SW 1271 (cell line): ENCODE measurements at places on chromosomes 1 and 21.

DNA sequence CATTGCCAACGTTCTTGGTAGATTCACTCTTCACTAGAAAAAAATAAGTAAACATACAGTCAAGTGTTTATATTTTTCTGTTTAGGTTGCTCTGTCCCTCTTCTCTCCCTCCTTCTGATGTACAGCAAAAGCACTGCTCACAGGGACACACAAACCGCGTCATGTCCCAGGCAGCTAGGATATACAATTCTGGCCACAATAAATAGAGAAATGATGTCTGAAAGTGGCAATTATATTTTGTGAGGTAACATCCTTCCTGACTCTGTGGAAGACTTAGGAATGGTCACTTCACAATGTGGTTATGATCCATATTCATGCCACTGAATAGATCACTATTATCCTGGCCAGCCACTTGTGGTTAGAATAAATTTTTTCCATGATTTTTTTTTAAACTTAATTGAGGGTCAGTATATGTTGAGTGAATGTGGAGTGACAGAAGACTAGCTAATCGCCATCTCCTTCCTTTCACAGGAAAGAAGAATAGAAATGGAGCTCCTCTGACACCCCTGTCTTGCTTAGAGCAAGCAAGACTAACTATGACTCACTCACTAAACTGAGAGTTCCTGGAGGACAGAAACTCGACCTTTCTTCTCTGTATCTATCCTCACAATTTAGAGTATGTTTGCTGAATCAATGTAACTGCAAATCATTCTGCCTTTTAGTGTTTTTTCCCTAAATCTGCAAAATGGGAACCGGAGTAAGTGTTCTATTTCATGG is 54.0 kb downstream of the ZNHIT6 start:
- no peak for DNase-seq

DNA sequence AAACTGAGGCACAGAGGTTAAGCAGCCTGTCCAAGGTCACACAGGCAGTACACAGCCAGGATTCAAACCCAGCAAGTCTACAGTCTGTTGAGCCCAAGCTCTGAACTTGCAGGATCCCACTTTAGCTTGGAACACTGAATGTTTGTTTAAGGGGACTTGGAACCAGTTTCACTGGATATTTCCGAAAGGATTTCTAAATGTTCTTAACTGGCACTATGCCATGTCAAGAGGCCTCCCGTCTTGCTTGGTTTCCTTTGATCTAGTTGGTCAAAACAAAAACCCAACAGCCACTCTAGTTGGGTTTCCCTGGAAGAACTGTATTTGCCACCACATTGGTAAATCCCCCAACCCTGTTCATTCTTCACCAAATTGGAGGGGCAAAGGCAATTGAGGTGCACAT is 317.6 kb upstream of the KAZN start:
- DNase-seq = no peak

DNA sequence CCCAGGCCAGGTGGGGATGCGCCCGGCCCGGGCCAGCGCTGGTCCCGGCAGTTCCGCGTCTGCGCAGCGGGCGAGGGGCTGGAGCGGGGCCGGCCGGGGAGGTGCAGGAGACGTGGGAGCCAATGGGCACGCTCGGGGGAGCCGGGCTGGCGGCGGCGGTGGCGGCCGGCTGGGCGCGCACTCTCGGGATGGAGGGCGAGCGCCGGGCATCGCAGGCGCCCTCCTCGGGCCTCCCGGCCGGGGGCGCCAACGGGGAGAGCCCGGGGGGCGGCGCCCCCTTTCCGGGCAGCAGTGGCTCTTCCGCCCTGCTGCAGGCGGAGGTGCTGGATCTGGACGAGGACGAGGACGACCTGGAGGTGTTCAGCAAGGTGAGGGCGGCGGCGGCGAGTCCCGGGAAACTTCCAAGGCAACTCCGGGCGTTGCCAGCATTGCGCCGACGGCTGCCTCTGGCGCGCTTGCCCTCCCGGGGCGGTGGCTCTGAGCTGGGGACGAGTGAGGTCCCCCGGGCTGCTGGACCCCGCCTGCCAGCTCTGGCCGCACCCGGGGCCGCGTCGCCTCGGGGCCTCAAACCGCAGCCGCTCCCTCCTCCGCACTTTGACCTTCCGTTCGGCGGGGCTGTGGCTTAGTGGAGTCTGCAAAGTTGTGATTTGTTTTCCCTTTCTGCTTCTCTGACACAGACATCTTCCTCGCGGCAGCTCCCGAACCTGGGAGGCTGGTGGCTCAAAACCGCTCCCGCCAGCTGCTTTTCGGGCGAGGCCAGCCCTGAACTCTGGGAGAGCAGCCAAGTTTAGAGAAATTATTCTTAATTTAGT is at the start of gene SNX7:
TSS of gene SNX7 (plus strand) at position 178 of the 812 bp plus-strand sequence. CDS start at position 189, 11 bp downstream.
- DNase-seq = no peak

DNA sequence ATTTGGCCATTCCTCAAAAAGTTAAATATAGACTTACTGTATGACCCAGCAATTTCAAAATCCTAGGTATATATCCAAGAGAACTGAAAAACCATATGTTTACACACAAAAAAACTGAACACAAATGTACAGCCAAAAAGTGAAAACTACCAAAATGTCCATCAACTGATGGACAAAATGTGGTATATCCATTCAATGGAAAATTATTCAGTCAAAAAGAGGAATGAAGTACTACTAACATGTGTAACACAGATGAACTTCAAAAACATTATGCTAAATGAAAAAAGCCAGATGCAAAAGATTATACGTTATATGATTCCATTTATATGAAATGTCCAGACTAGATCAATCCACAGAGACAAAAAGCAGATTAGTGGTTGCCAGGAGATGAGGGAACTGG is 8.0 kb downstream of the AIDA start:
- no peak for DNase-seq

- no peak for DNase-seq
Measured at GRCh38 chr1:12649971-12650421, 6.1 kb downstream of the AADACL4 start.

GRCh38 chr1:116553386-116554115 is 17.3 kb downstream of the CD58 start:
- no peak for DNase-seq

- no peak for DNase-seq
Measured at GRCh38 chr21:41562101-41563000, 54.4 kb upstream of the TMPRSS2 start.

GRCh38 chr21:44443891-44444285 is 11.4 kb upstream of the LRRC3 start:
- DNase-seq = no peak

DNA sequence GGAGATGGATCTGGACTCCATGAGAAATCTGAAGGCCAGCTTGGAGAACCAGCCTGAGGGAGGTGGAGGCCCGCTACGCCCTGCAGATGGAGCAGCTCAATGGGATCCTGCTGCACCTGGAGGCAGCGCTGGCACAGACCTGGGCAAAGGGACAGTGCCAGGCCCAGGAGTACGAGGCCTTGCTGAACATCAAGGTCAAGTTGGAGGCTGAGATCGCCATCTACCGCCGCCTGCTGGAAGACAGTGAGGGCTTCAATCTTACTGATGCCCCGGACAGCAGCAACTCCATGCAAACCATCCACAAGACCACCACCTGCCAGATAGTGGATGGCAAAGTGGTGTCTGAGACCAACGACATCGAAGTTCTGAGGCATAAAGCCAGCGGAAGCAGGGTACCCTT is 601.5 kb upstream of the ZP4 start:
- no peak for DNase-seq

DNA sequence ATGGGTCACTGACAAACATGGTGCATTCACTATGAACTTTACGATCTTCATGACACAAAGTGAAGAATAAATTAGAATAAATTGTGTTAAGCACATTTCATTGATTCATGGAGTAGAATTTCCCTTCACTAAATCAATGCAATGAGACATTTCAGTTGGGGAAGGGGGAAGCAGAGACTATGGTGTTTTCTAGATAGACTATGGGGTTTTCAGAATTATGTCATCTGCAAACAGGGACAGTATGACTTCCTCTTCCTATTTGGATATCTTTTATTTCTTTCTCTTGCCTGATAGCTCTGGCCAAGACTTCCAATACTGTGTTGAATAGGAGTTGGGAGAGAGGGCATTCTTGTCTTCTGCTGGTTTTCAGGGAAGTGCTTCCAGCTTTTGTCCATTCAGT is 80.0 kb upstream of the C1orf105 start:
- DNase-seq = no peak

DNA sequence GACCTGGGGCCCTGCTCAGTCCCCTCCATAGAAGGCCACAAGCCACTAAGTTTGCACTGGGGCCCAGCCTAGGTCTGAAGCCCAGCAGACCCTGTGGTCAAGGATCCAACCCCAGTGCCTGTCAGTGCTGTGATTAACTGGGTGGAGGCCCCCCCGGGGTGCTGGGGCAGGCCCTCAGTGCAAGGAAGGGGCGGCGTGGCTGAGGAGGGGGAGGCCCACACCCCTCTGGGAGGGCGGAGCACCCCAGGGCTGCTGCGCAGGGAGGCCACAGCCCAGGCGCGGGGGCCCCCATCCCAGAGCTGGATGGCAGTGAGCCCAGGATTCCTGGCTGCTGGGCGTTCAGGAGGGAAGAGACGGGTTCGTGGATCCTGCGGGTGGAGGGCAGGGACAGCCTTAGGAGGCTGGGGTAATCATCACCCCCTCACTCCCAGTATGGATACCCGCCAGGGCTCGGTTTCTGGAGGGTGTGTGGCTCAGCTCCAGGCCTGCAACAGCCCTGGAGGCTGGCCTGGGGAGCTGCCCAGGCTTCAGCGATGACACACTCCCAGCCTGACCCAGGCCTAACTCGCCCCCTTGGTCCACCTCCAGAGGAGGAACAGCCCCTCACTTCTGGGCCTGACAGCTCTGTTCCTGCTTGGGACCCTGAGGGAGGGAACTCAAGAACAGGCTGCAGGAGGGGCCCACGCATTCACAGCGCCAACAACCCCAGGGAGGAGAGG is 890 bp downstream of the GJC2 start:
- no peak for DNase-seq

GRCh38 chr1:43890815-43891214 is 42.8 kb upstream of the ARTN start:
- DNase-seq = no peak

- DNase-seq = no peak
Measured at GRCh38 chr21:25039461-25040380, 567.6 kb downstream of the MRPL39 start.

GRCh38 chr1:238006779-238007178 is 116.1 kb upstream of the ZP4 start:
- no peak for DNase-seq

DNA sequence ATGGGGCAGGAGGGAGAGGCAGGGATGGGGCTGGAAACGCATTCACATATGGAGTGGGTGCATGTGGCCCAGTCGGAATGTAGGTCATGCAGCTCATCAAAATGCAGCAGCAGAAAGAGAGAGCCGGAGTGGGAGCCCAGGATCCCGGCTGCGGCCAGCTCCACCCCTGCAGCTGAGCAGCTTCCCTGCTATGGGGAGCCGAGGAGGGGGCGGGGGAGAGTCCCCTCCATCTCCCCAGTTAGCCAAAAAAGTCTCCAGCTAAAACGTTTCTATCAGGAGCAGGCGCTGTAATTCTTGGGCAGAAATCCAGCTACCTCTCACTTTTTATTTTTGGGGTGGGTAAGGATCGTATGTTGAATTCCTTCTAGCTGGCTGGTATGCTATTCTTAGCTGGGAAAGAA is 39.7 kb downstream of the MRPL37 start:
- DNase-seq = no peak

GRCh38 chr1:247387565-247387964 is 28.4 kb upstream of the NLRP3 start:
- DNase-seq = no peak

- no peak for DNase-seq
Measured at GRCh38 chr1:155962599-155963211, 15.6 kb downstream of the ARHGEF2 start.

DNA sequence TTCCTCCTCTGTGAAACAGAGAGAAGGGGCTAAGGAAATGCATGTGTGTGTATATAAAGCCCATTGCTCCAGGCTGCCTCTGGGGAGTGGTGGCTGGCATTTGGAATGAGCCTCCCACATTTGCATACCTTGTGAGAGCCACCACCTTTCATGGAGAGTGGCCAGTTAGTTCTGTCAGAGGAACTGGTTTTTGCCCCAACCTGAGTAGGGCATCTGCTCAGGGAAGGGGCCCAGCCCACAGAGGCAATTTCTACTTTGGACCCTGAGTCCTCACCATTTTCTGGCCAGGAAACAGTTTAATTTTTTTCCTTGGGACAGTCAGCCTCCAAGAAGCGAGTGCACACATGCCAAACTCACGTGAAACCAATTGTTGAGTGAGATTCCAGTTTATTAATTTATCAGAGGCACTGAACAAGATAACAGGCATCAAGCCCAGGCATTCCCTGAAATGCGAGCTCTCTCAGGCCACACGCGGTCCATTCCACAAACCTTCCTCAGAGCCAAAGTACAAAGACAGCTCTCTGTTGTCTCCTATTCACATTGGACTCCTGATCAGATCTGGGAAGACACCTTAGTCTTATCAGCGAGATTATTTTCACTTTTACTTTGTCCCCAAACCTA is 1.0 kb upstream of the SLC6A9 start:
- DNase-seq = no peak

DNA sequence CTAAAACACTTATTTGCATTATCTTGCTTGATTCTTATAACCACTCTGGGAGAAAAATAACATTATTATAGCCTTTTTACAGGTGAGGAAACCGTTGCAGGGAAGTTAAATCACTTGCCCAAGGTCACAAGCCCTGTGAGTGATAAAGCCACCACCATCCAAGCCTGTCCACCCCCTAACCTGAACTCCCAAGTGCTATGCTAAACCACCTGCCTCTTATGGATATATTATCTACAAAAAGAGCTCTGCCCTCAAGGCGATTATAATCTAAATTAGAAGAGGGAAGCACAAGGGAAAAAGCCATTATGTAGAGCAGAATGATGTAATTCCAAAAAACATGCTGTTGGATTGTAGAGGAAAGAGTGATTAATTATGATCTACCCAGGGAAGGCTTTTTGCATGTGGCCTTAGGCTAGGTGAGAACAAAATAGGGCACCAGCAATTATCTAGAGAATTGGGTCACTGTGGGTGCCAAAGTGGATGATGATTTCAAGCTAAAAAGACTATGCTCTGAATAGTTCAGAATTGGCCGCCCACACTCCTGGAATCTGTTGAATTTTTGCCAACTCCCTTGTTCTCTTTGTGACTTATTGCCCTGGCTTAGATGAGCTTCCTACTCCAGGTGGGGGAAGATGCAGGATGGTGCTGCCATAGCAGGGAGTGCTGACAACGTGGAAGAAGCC is 205.3 kb downstream of the FGGY start:
- DNase-seq = no peak

- DNase-seq = no peak
Measured at GRCh38 chr1:20087668-20088067, 17.7 kb downstream of the PLA2G5 start.

GRCh38 chr1:238652346-238652968 is 733.9 kb upstream of the CHRM3 start:
- DNase-seq = no peak

DNA sequence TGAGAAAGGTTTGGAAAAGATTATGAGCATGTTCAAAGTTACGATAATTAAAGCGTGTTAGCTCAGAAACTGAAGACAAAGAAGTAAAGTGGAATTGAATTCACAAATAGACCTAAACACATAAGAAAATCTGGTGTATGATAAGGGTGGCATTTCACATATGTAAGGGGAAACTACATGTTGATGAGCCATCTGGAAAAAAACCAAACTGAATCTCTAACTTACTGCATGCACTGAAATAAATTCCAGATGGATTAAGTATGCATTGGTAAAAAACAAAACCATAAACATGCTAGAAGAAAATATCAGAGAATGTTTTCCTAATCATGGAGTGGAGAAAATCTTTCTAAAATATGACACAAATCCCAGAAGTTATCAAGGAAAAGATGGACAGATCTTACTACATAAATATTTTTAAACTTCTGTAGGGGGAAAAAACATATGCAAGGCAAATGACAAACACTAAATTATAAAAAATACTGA is 34.0 kb upstream of the CTPS1 start:
- no peak for DNase-seq
